ENCODE measurements at places on chromosomes 13 and 19.

DNA sequence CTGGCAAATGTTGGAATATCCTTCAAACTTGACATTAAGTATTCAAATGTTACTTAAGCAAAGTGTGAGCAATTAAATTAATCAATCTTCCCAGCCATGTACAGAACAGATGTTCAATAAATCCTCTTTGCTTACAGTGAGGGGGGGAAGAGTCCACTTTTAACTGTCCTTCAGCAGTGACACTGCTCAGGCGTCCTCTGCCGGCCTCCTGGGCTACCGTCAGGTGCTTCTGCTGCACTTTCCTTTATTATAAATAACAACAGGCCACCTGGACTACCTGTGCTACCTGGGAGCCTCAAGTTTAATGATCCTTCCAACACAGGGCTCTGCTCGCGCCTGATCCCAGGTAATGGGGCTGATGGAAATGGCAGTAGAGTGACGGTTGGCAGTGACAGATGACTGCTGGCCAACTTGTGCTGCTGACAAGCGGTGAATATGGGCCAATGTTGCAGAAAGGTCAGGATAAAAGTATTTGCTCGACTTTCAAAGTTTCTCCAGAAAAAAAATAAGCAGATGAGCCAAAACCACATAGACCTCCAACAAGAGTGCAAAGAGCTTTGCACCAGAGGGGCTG, 460.0 kb upstream of the ZNF507 start:
- no peak for DNase-seq

- DNase-seq: peak; percentile 77
These were observed 11.6 kb upstream of the ASF1B start for GRCh38 chr19:14147797-14148605.

DNA sequence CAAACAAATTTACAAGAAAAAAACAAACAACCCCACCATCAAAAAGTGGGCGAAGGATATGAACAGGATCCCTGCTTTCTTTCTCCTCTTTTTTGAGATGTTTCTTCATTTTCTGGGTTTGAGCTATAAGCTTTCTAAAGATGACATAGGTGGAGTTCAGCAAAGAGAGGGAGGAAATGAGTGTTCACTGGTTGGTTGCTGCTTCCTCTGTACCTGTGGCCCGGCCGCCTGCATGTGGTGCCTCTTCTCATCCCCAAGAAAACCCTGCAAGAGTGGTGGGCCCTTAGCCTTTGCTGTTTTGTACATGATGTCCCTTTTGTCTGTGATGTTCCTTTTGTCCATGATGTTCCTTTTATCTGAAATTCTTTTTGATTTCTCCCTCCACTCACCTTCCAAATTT, 178.4 kb upstream of the SERP2 start:
- DNase-seq: no peak

DNA sequence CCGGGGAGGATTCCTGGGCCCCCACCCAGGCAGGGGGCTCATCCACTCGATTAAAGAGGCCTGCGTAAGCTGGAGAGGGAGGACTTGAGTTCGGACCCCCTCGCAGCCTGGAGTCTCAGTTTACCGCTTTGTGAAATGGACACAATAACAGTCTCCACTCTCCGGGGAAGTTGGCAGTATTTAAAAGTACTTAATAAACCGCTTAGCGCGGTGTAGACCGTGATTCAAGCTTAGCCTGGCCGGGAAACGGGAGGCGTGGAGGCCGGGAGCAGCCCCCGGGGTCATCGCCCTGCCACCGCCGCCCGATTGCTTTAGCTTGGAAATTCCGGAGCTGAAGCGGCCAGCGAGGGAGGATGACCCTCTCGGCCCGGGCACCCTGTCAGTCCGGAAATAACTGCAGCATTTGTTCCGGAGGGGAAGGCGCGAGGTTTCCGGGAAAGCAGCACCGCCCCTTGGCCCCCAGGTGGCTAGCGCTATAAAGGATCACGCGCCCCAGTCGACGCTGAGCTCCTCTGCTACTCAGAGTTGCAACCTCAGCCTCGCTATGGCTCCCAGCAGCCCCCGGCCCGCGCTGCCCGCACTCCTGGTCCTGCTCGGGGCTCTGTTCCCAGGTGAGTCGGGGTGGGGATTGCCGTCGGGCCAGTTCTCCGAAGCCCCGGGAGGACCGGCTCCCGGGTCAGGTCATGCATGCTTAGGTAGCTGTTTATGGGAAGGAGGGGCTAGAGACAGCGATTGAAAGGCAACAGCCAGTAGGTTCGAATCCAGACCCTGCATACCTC, at the start of gene ICAM1:
TSS of gene ICAM1 (plus strand) at position 505 of the 779 bp plus-strand sequence. CDS start at position 545, 40 bp downstream.
- peak; percentile 83 for DNase-seq

- DNase-seq: no peak
These were observed 1.8 kb downstream of the FAM187B start for GRCh38 chr19:35226748-35227147.

DNA sequence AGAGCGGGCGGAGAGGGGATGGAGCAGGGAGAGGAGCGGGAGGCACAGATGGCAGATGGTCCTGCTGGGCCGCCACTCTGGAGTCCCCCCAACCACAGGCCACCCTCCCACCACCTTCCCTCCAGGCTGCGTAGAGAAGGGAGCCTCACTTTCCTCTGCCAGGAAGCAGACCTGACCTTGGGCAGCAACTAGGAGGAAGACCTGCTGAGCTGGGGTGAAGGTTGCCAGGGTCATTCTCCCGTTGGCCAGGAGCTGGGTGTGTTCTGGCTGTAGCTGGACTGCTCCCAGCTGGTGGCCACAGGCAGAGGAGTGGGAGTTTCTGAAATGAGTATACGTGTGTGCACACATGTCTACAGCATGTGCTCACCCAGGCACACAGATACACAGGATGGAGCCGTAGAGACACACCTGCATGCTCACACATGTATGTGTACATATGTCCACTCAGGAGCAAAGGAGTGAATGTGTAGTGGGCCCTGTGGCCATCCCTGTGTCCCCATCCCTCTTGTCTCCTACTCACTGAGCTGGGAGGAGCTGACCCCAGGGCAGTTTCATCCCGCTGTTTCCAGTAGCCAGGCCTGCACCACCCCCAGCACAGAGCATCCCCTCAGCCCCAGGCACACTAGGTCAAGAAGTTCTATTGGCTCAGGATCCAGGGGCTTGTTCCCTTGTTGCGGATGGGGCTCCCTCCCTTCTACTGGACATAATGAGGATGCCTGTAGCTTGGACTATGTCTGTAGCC, 53.0 kb downstream of the CHST8 start:
- DNase-seq: no peak

- no peak for DNase-seq
These were observed 21.8 kb upstream of the NAXD start for GRCh38 chr13:110593430-110594130.

DNA sequence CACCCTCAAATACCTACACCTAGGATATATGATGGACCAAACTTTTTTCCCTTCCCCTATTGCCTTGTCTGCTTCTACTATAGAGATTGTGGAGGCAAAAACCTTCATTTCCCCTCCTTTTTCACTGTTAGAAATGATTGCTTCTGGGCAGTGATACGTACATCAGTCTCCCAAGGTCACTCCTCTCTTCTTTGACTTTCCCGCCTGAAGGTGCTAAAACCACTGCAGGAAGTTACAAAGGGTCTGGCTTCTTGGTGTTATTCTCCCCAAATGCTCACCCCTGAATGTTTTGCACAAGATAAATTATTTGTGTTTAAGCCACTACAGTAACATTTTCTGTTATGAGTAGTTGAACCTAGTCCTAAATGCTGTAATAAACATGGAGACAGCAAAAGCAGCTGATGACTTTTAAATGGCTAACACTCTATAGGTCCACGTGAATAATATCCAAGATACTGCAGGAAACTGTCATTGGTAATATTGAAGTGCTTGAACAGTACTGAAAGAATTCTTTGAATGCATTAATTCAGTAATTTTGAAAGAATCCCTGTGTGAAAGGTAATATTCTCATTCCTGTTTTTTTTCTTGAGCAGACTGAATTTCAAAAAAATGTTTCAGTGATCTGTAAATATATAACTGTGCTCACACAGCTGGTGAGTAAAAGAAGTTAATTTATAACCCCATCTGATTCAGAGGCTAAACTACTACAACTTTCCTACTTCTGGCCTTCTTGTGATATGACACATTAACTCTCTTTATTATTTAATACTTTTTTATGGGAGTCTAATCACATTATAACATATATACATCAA, 865.1 kb downstream of the EFNB2 start:
- no peak for DNase-seq

GRCh38 chr19:14555918-14556661, 15.8 kb downstream of the NDUFB7 start:
- DNase-seq: no peak

DNA sequence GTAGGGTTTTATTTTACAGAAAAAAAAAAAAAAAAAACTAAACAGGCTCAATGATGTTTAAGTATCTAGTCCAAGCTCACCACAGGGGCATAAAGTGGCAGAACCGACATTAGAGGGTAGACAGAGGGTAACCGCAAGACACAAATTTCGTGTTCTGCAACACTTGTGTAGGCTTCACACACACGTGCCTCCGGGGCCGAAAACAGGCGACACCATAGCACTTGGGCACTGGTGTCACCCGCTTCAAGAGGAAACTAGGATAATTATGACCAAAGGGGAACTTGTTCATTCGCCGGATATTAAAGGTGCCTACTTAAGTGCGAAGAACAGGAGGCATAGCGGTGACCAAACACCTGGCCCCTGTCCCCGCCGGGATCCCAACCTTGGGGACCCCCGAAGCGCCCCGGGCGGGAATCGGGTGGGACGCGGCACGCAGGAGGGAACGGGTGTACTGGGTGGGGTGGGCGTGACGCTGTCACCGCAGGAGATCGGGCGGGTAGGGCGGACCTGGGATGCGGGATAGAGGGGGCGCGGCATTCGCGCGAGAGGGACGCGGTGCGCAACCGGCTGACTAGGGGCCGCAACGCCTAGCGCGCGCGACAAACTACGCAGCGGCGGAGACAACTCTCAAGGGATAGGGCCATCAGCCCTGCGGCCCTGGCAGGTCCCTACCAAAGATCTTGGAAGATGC, 558 bp downstream of the MZT1 start:
- DNase-seq: peak; percentile 51

DNA sequence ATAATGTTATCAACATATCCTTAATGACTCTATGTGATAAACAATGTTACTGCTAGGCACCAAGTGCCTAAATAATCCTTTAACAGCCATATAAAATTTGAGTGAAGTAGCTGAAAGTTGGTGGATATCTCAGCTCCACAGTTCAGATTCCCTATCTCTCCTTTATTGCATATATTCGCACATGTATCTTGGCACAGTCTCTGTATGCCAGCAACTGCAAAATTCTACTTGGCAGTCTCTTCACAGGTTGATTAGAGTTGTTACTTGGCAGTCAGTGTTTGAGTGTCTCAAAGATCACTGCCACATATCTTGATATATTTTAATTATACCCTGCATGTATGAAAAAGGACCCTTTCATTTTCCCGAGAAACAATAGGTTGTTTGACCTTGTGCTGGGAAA, 879.3 kb downstream of the OLFM4 start:
- no peak for DNase-seq

GRCh38 chr19:12847159-12848139, 9.1 kb downstream of the MAST1 start:
- peak; percentile 72 for DNase-seq

DNA sequence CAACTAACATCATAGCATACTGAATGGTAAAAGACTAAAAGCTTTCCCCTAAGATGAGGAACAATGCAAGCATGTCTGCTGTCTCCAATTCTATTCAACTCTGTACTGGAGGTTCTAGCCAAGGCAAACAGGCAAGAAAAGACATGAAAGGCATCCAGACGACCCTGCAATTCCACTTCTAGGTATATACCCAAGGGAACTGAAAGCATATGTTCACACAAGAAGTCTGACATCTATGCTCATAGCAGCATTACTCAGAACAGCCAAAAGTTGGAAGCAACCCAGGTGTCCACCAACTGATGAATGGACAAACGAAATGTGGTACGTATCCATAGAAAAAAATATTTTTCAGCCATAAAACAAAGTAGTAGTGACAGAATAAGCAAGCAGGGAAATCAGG, 39.1 kb downstream of the PEPD start:
- DNase-seq: no peak

- no peak for DNase-seq
These were observed 3.5 kb downstream of the PTGER1 start for GRCh38 chr19:14471436-14472187.

DNA sequence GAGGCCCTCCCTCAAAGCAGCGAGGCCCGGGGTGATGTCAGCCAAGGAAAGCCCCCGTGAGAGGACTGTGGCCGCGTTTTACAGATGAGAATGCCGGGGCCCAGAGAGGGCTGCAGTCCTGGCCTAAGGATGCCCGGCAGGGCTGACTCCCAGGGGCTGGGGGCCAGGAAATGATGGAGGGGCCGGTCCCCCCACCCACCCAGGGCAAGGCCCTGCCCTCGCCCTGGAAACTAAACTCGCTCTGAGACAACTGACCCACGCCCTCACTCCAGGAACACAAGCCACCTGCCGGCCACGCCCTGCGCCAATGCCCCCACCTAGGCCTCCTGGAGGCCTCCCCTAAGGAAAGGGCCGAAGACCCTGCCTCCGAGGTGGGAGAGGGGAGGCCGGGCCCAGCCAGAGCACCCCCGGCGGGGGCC, 7.2 kb downstream of the ZBTB7A start:
- DNase-seq: peak; percentile 85

DNA sequence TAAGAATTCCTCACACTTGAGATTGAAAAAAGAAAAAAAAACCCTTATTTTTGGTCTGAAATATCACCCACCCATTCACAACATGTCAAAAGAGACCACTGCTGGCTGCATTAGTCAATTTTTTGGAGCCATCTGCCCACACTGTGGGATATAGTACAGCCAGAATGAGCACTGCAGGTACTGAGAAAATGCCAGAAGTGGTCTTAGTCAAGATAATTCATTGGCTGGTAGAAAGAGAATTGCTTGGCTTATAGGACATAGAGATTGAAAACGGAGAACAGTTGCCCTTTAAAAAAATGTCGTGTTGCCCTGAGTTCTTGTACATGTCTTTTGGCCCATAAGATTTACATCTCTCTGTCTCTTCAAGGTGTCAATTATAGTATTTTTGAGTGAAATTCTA, 1899.5 kb downstream of the OLFM4 start:
- DNase-seq: no peak

DNA sequence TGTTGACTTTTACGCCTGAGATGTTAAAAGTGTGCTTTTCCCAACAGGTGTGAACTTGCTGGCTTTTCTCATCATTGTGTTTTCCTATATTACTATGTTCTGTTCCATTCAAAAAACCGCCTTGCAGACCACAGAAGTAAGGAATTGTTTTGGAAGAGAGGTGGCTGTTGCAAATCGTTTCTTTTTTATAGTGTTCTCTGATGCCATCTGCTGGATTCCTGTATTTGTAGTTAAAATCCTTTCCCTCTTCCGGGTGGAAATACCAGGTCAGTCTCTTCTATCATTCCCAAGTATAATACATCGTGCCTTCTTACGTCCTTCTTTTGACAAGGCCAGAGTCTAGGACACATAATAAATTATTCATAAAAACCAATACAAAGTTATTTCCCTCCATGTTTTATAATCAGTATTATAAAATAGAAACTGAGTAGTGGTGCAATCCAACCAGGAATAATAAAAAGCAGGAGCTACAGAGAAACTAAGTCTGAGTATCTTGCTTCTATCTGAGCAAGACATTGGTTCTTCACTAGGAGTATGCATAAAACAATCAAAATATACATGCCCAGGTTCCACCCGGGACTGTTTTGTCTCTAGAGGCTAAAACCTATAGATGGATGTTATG, 57.9 kb downstream of the RXFP2 start:
- DNase-seq: no peak
